Type B pancreatic cell (in vitro differentiated cells): ENCODE measurements at places on chromosomes 1 and 21.

DNA sequence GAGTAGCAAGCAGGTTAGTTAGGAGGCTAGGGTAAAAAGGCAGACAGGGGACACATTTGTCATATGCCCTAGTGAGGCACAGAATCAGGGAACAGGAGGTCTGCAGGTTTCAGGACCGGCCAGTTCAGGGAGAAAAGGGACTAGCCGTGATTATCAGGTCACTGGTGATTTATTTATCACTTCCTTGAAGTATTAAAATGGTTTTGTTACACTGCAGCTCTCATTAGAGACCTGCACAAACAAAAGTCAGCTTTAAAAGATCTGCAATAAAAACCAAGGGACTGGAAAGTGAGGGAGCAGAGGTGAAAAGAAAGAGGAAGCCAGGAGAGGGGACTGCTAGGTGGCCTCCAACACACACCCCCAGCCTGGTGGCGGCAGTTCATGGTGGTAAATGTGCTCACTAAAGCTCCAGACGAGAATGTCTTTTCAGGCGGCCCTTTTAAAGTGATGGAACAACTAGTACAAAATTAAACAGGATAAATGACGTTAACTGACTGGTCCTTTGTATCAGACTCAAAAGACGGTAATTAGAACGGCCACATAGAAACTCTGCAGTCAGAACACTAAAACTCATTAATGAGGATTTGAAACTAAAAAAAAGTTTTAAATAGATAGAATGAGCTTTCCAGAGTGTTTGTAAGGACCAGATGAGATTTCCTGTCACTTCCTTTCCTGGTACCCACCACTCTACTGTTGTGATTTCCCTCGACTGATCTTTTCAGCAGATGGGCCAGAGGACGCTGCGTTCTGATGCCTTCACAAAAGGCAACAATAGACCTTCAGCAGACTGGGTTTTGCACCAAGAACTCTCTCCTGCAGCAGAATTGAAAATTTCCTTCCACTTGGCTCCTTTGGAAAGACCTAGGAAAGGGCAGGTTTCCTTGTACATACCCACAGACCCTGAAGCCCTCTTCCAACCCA lies 136.8 kb downstream of the NTPCR start:
- DNase-seq = no peak

DNA sequence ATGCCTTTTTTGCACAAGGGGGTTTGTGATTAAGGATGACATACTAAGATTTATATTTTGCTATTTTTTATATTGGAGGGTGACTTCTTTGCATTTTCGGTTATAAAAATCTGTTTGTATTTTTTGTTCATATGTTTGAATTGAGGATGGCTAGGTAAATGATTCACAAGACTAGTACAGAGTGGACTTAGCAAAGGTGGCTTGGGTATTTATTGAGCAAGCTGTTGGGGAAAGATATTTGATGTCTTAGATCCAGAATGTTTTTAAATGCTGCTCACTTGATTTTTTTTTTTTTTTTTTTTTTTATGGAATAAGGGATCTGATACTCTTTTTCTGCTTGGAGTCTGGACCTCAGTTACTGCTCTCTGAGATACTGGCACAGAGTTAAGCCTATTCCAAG lies 100.6 kb downstream of the DNM3 start:
- DNase-seq = no peak

GRCh38 chr1:6392809-6393399 lies 663 bp downstream of the ACOT7 start:
- no peak for DNase-seq

- no peak for DNase-seq
These were observed 70.5 kb downstream of the LRRC8C start for GRCh38 chr1:89703469-89703868.

GRCh38 chr1:180966744-180967536 lies 54.2 kb downstream of the KIAA1614 start:
- DNase-seq = no peak

DNA sequence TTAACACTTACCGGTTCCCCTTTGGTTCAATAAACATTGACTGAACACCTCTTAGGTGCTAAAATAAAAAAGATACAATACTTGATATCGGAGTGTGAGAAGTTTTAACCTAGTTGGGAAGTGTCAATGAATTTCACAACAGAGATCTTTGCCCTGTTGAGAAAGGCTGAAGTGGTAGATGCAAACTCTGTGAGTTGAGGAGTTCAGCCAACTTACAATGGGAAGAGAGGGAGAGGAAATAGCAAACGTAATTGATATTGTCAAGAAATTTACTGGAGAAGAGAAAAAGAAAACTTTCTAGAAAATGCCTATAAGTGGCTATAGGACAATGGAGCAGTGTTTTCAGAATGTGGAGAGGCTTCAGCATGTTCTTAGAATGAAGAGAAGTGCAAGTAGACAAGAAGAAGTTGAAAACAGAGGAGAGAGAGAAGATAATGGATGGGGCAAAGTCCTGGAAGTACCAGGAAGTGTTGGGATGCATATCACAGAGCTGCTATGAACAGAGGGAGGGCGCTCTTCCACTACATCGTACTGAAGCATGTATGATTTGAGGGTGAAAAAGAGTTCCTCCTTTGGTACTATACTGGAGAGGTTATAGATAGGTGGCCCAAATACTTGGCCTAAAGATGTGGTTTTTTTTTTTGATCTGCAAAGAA lies 48.9 kb downstream of the MEF2D start:
- no peak for DNase-seq

- DNase-seq = no peak
These were observed 14.7 kb upstream of the PINK1 start for GRCh38 chr1:20618550-20618949.

DNA sequence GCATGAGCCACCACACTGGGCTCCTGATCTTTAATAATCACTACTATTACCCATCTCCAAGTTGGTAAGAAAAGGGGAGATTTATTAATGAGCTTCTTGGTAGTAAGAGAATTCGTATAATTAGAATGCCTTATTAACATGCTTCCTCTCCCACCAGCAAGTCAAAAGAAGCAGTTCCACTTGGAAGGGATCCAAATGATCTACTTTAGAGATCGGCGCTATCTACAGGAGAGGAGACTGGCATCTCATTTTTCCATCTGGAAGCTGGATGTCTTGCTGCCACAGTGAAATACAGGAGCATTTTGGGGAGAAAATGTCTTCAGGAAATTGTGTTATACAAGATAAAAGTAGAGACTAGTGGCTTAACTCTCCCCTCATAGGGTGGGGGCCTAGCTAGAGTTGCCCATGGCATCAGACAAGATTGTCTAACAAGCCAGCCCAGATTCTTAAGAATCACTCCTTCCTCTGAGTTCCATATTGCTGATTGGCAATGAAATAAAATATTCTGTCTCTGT lies 33.6 kb upstream of the CAMSAP2 start:
- no peak for DNase-seq

DNA sequence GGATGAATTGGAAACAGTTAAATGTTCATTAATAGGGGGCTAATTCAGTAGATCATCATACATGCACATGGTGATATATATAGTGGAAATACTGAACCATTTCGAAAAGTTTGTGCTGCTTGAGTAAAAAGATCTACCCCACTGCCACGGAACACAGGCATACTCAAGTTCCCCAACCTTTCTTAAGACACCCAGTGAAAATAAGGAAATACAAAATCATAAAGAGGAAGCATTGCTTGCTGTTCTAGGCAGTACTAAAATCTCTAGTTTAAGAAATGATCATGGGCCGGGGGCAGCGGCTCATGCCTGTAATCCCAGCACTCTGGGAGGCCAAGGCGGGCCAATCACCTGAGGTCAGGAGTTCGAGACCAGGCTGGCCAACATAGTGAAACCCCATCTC lies 37.6 kb upstream of the KIRREL1 start:
- no peak for DNase-seq

- DNase-seq = no peak
These were observed 315.7 kb upstream of the USP25 start for GRCh38 chr21:15414057-15414456.

DNA sequence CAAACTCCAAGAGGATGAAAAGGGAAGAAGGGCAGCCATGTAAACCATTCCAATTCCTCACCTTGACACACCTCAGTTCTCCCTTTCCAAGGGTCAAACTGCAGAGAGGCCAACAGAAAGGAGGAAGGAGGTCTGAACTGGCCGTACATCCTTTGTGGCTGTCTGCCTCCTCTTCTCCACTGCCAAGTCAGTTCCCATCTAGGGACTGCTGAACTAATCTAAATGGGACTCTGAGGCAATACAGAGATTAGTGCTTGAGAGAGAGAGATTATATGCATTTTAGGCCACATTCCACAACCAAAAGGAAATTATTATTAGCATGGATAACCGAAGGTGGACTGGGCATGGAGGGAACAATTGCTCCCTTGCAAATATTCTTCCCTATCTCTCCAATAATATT lies 2.7 kb downstream of the ARHGEF11 start:
- no peak for DNase-seq

DNA sequence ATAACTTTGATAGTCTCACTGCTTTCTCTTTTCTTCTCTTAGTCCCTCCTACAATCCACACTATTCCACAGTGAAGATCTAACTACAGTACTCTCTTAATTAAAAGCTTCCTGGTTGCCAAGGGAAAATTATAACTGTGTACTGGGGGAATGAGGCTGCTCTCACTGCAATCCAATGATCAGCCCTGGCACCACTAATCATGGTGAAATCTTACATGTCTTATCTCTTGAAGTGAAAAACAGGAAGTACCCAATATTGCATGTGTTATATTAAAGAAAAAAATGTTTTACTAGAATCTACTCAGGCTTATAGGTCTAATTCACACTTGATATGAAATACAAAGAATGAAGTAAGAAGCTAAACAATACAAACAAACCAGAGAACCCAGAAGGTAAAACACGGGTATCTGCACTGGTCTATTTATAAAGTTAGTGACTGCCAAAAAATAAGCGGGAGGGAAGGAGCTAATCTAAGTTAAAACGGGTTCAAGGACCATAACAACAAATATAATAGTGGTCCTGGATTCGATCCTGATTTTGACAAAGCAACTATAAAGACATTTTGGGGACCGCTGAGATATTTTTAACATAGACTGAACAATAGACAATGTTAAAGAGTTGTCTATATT lies 57.5 kb downstream of the RGS2 start:
- no peak for DNase-seq

DNA sequence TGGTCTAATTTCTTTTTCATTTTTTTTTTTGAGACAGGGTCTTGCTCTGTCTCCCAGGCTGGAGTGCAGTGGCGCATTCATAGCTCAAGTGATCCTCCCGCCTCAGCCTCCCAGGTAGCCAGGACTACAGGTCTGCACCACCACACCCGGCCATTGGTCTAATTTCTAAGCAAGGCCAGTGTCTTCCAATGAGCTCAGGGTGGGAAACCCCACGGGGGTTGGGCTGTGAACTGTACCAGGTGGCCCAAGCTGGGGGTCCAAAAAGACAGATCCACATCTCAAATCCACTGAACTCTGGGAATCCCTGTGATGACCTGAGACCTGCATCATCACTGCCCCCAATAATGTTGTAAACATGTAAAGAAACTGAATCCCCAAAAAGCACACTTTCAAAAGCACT lies 79.5 kb downstream of the BCAR3 start:
- DNase-seq = no peak

GRCh38 chr1:41239988-41240610 lies 2.0 kb downstream of the SCMH1 start:
- DNase-seq = no peak

DNA sequence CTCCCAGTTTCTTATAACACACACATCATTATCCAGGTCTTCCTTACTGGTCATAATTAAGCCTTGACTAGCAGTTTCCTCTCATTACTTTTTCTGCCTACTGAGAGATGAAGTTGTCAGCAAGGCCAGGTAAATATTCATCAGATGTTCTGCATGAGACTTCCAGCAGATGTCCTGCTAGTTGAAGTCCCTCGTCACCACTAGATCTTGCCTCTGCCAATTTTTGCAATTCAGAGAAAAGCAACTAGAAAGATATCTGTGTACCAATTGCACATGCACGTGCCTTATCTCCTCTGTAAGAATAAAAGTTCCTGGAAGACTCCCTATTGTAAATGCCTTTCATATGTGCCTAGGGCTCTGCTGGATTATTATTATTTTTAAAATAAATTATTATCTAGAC lies 18.3 kb downstream of the ACKR1 start:
- DNase-seq = no peak

DNA sequence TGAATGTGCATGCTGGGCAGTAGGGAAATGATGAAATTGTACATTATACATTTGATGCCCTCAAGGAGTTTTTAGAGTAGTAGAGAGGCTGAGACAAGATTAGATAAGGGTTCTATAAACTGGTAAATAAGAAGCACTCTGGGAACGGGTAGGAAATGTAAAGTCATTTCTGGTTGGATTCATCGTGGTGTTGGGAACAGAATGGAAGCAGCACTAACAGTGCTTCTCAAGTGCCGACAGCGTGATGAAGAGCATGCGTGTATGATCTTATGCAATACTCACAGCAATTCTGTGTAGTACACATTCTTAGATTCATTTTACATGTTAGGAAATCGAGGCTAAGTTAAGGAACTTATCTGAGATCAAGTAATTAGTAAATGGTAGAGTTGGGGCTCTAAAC lies 45.9 kb downstream of the GPR88 start:
- DNase-seq = no peak

- DNase-seq = no peak
These were observed at the start of gene ABCG1 for GRCh38 chr21:42218836-42219605. TSS of gene ABCG1 (plus strand) at chr21:42219140. CDS start at chr21:42219263, 123 bp downstream.

- DNase-seq = no peak
These were observed 134.2 kb downstream of the LMO4 start for GRCh38 chr1:87462894-87463293.

- no peak for DNase-seq
These were observed 34.0 kb downstream of the MEGF6 start for GRCh38 chr1:3577300-3577699.

- no peak for DNase-seq
These were observed 189.1 kb upstream of the C1orf87 start for GRCh38 chr1:60262701-60263100.

GRCh38 chr1:28412731-28413130 lies 43.2 kb downstream of the PHACTR4 start:
- DNase-seq = no peak

GRCh38 chr1:34166191-34166624 lies 1.2 kb upstream of the CSMD2 start:
- no peak for DNase-seq

GRCh38 chr1:32221581-32221979 lies 573 bp downstream of the TMEM234 start:
- no peak for DNase-seq

- no peak for DNase-seq
These were observed 407 bp upstream of the PIGV start for GRCh38 chr1:26787381-26787705.

DNA sequence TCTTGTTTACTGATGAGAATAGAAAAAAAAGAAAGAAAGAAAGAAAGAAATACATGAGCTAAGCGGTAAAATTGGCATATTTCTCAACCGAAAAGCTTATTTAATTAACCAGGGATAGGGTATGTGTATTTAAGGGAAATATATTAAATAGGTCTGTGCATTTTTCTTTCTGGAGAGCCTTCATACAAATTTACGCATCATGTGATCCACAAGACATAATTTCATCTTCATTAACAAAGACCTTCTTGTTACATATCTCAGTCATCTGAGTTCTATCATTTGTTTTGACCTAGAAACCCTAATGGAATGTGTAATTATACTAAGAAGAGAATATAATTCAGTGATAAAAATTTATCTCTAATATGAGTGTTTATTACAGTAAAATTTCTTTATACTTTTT lies 37.2 kb downstream of the CFH start:
- no peak for DNase-seq
